ENCODE measurements at places on chromosomes 6 and 20.

GRCh38 chr20:49668181-49668877 lies 45.3 kb downstream of the B4GALT5 start:
- DNase-seq: peak; percentile 63

- no peak for DNase-seq
Measured at GRCh38 chr6:22784601-22785410, 215.4 kb downstream of the HDGFL1 start.

GRCh38 chr6:15284743-15285142 lies 38.9 kb downstream of the JARID2 start:
- DNase-seq: no peak

DNA sequence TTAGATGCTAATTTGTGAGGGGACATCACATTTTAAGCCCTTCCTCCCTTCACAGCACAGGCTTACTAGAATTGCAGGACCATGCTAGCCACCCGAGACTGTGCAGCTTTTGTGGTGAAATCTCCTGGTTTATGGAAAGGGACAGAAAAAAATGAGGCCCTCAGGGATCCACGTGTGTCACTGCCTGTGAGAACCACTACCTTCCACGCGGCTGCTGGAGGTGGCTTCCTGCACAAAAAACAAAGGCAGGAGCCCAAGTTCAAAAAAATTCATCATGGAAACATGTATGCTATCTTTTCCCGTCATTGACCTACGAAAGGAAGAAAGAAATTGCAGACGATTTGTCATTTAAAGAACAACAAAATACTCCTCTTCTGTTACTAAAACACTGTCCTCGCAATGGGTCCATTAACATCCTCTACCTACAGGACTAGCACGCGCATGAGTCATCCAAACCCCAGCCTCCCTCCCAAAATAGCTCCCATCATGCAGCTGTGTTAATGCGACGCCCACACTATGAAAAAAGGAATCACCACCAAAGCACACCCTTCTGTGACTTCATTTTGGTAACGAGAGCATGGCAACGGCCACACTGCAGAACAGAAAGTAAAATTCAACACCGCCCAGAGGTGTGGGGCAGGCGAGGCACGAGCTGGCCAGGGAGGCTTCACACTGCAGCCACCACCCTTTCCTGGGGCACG lies 45.7 kb downstream of the RAMACL start:
- DNase-seq: peak; percentile 49

DNA sequence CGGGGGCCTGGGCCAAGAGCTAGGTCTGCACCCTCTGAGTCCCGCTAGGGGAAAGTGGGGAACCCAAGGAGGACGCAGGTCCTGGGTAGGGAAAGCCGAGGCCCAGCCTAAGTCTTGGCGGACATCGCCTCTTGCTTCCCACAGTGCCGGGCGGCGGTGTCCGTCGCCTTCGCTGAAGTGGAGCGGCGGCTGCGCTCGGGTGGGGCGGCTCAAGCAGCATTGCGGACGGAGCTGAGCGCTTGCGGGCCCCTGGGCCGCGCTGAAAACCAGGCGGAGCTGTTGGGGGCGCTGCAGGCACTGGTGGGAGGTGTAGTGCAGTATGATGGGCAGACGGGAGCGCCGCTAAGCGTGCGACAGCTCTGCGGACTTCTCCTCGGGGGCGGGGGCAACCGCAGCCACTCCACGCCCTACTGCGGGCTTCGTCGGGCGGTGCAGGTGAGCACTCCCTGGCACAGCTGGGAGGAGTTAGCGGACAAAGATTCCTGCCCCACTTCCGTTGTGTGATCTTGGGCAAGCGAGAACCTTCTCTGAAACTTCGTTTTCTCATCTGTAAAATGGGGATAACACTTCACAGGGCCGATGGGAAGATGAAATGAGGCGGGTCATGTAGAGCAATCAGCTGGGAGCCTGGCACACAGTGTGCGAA lies 4.2 kb downstream of the PRSS16 start:
- peak; percentile 44 for DNase-seq

DNA sequence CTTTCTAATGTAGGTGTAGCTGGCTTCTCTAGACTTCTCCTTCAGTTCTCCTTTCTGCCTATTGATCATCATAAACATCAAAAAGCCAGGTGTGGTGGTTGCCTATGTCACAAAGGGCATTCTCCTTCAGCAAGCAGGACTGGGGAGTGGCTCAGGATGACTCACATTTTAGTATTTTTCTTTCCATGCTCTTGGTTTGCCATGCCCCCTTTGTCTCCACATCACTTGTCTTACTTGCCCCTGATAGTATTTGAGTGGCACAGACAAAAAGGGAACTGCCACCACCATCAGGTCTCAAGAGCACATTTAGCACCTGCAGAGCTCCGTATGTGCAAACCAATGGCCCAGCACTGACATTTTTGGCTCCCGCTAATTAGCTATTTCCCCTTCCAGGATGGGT lies 698.8 kb downstream of the DHX35 start:
- DNase-seq: no peak

- no peak for DNase-seq
Measured at GRCh38 chr6:149114167-149114566, 203.3 kb upstream of the TAB2 start.

DNA sequence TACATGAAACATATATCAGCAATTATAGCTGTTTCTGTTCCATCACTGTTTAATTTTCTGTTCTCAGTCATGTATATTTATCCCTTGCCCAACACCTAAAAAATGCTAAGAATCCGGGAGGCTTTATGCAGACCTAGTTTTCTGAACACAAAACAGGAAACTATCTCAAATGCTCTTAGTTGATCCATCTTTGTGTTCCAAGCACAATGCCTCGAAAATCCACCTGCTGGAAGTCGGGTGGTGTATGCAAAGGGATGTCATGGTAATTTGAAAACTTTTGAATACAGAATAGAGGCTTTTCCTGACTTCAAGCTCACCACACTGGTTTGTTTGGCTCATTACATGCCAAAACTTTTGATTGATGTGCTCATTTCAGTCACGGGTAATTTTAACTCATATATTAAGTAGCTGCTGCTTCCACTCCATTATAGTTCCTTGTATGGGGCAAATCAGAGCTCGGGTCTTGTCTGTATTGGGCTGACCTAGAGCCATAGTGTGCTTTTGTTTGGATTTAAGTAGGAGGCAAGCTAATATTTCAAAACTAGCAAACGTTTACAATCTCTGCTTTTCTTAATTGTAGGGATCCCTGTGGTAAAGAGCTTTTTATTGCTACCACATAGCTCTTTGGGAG lies 646.5 kb upstream of the EPHA7 start:
- no peak for DNase-seq

- no peak for DNase-seq
Measured at GRCh38 chr6:122798099-122798641, 9.1 kb downstream of the SMPDL3A start.

- DNase-seq: no peak
Measured at GRCh38 chr20:52859156-52859876, 112.8 kb upstream of the TSHZ2 start.

- no peak for DNase-seq
Measured at GRCh38 chr6:162864911-162865310, 137.1 kb downstream of the PACRG start.
